ENCODE measurements at places on chromosomes 12 and 14. TPM values are rescaled to one million over a fixed set of nuclear protein-coding genes. Genes with fewer than 3 reads are reported as not detected.
A peak's percentile ranks its signal among the peaks of the same experiment; 100 is the strongest.

DNA sequence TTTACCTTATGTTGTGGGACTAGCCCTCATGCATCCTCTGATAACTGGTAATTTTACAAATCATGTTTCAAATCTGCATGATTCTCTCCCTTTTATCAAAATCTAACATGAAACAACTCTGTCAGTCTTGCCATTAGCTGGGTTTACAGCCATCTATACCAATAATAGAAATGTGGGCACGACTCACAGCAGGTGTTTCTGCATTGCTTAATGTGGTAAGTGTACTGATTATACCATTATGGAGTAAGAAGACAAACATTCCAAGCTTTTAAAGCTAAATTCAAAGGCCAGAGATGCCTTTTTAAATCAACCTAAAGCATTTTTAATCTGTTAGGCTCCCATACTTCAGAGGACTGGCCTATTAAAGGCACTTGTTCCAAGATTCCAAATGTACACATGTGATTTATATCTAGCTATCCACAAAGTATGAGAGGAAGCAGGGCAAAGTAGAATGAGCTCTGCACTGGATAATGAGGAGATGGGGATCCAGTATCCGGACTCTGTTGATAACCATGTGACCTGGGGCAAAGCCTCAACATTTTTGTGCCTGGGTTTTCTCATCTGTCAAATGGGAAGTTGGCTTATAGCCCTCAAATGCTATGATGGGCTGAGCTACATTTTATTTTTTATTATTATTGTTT is 52.3 kb upstream of the FUT8 start:
- DNase-seq: no peak

- no peak for DNase-seq
Observed at GRCh38 chr12:120416490-120417216, 21.3 kb upstream of the COX6A1 start.

DNA sequence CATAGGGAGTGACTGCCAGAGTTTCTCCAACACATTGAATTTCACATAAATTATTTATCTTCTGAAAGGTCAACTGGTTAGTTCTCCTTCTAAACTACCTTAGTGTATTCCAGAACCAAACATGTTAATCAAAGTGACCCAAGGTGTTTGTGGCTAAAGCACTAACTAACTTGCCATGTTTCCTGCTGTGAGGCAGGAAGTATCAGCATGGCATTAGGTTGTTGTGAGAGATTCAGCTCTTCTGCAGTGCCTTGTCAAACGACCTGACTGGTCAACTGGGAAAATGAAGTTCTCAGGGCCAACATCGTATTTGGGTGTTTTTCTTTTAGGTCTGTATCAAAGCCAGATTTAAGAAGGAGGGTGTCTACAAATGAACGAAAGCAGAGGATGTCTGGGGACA is 448.1 kb downstream of the APAF1 start:
- DNase-seq: no peak

The B4GALNT1 gene
- total RNA-seq: 11.1 TPM

The BHLHE41 gene
- 33.3 TPM for total RNA-seq

The GPRC5D gene
- total RNA-seq: not detected

DNA sequence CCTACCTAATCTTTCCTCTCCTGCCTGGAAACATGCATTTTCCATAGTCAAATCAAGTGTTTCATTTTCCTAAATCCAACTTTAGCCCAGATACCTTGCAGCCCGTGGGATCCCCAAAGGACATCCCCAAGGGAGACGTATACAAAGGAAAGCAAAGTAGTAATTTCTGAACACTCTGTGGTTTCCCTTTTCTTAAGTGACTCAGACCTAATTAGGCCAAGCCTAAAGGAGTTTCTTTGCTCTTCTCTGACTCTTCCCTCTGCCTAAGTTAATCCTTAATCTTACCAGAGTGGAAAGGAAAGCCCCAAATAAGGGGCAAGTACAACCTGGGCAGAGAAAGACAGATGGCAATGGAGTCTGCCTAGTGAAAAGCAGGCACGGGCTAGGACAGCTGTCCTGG is 250.3 kb downstream of the SPTSSA start:
- no peak for DNase-seq

DNA sequence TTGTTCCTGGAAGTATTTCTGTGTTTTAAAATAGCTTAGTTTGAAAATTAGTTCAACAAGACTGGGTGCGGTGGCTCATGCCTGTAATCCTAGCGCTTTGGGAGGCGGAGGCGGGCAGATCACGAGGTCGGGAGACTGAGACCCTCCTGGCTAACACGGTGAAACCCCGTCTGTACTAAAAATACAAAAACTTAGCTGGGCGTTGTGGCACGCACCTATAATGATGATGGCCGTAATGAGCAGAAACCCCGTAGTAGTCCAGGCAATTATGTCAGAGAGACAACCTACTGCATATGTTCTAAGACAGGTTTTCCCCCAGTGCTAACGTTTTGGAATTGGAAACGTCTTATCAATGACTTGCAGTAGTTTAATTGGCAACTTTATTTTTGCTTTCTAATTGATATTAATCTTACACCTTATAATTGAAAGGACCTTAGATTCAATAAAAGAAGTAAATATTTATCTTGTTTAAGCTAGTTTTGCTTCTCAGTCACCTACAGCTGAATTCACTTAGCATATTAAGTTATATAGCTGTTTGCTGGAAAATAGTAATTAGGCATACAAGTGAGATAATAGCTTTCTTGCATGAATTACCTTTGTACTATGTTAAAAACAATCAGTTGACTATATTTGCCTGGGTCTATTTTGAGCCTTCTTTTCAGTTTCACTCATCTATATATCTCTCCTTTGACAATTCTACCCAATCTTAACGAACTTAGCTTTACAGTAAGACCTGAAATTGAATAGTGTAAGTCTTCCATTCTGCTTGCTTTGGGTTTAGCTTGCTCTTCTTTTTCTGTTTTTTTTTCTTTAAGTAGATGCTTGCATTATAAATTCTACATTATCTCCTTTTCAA is 15.6 kb downstream of the CLECL1 start:
- no peak for DNase-seq

GRCh38 chr12:4045786-4046494 is 172.7 kb upstream of the PARP11 start:
- no peak for DNase-seq

- DNase-seq: no peak
Observed at GRCh38 chr12:122250047-122250446, 16.2 kb downstream of the VPS33A start.

DNA sequence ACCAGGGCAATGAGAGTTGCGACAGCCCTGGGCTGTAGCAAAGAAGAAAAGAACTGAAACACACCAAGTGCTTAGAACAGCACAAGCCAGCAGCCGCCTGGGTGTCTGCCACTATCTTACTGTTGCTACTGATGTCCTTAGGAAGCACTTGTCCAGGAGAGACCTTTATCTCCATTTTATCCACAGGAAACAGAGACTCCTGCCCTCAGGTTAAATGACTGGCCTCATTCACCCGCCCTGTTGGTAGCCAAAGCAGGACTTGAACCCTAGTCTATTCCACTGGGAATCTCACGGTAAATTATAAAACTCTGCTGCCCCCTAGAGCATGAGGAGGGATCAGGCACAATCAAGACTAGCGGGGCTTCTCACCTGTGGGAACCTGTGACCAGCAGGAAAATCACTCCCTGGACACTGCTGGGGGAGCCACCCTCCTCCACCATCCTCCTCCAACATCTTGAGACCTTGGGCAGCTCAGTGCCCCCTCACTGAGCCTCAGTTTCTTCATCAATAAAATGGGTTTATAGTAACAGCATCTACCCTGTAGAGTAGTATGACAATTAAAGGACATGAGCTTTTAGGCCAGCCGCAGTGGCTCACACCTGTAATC is 20.5 kb upstream of the TESC start:
- no peak for DNase-seq

- no peak for DNase-seq
Observed at GRCh38 chr12:97639702-97640101, 177.1 kb downstream of the RMST start.

GRCh38 chr14:86739761-86740160 is 1209.8 kb downstream of the FLRT2 start:
- no peak for DNase-seq

- no peak for DNase-seq
Observed at GRCh38 chr14:36346052-36346451, 25.6 kb upstream of the MBIP start.

GRCh38 chr14:56133547-56133946 is 15.3 kb downstream of the PELI2 start:
- no peak for DNase-seq

The CCDC197 gene
- total RNA-seq: 3.4 TPM

The FSCB gene
- not detected for total RNA-seq

GRCh38 chr12:25436206-25437030 is 116.7 kb downstream of the LMNTD1 start:
- DNase-seq: no peak

The COCH gene
- 0.97 TPM for total RNA-seq

GRCh38 chr12:51472984-51473383 is 48.4 kb downstream of the SLC4A8 start:
- DNase-seq: no peak

DNA sequence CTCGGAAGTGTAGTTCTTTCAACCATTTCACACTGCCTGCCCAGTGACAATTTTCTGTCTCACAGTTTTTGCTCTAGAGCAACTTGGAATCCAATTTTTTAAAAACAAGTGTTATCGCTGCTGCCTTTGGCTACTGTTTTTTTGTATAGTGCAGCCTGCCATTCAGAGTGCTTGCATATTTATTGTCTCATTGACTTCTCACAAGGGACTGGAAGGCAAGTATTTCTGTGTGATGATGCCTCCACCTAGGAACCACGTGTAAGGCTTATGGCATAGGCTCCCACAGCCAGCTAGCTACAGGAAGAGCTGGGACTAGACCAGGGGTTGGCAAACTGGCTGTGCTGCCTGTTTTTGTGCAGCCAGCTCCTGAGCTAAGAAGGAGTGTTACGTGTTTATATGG is 903 bp downstream of the PARPBP start:
- no peak for DNase-seq

DNA sequence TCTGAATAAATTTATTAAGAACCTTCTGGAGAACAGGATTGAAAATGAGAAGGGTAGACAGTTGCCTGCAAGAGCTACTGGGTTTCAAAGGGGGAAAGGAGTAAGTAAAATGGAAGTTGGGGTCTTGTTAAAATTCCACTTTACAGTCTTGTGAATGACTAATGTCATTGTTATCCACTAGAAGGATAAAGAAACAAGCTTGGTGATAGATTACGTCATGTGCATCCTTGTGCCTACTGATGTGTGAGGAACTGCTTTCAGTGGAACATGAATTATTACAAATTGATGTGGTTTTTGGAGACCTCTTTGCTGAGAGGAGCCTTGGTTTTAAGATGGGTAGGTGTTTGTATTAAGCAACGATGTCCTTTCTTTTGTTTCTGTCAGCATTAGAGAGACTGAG is 272.5 kb upstream of the PRICKLE1 start:
- DNase-seq: no peak

The TCL1A gene
- total RNA-seq: not detected

DNA sequence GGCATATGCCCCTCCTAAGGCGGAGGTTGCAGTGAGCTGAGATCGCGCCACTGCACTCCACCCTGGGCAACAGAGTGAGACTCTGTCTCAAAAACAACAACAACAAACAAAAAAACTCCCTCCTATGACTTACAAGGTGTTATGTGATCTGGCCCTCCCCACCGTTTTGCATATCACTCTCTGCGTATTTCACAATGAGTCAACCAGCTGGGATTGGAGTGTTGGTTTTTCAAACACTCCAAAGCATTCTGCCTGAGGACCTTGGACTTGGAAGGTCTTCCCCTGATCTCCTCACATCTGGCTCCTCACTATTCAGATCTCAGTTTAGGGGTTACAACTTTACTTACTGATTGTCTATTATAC is 14.0 kb downstream of the MANSC1 start:
- DNase-seq: no peak

DNA sequence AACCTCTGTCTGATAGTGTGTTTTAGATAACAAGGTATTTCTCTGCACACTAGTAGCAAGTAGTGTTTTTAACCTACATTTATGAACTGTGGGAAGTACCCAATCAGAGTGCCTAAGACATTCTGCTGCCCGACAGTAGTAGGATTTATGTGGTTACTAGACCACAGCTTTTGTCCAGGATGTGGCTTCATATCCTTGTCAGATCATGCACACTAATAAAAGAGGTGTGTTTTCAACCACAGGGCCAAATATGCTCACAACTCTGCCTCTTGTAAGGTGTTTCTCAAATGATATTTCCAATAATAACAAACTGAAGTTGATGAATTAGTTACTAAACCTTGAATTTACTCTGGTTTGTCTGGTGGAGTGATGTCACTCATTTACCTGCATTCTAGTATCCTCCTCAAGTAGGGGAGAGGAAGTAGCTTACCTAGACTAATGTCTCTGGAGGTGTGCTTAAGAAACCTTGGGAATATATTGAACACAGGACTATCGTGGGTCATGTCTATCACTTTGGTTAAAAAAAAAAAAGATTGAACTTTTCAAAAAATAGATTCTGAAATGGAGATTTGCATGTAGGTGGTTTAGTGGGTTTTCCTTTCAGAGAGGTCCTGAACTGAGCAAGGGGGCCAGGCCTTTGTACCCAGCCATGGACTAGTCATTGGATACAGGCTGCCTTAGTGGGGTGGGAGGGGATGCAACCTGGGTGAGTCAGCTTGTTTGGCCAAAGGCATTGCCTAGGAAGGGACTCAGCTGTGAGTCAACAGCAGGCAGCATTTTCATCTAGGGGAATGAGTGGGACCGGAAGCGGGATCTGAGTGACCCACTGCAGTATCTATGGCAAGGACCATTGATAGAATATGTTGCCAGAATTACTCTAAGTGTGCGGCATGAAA is 14.1 kb downstream of the FBXW8 start:
- no peak for DNase-seq

The GALNT6 gene
- total RNA-seq: 0.65 TPM

DNA sequence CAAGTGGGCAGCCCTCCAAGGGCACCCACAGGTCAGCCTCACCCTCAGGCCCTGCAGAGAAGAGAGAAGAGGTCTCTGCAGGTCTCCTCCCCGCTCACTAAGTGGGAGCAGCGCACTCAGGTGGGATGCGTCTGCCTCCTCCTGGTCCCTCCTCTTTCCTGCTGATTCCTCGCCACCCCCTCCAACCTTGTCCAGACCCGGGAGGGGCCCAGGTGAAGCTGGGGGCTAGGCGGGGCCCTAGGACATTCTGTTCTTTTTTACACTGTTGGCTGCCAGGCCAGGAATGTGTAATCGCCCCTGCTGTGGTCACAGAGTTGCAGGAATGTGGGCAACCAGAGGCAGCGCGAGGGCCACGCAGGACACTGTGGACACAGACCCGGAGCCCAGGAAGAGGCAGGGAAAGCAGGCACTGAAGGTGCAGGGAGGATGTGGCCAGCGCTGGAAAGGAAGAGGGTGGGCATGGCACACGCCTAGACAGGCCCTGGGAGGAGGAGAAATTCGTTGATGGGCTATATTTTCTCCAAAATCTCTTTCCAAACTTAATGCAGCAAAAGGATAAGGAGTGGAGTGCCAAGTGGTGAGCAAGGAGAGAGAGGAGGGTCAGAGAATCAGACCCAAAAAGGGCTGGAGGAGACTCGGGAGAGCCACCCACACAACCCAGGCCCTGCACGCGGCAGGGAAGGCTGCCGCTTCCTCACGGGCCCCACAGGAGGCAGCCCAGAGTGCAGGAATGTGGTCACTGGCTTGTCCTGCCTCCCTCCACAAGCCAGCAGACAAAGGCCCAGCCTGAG is 911 bp upstream of the SCNN1A start:
- peak; percentile 82 for DNase-seq

The WSCD2 gene
- total RNA-seq: 0.40 TPM

Measured in cardiac septum (tissue), 1 donor.